LNCaP clone FGC (cell line): ENCODE measurements at places on chromosomes 16 and 17.

DNA sequence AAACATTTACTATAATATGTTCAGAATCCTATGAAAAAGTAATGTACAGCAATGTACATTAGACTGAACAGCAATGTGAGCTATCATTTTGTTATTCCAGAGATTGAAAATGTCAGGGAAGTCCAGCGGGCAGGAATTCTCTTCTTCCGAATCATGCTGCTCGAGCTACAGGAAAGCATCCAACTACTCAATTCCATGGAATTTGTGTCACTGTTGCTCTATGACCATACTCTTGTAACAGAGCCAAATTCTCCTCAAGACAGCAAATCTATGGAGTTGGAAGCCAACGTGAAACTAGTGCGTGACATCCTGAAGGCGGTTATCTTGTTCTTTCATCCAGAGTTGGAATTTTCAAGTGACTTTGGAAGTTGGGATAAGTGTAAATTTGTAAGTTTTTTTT, 24.8 kb upstream of the NSRP1 start:
- DNase-seq: no peak

DNA sequence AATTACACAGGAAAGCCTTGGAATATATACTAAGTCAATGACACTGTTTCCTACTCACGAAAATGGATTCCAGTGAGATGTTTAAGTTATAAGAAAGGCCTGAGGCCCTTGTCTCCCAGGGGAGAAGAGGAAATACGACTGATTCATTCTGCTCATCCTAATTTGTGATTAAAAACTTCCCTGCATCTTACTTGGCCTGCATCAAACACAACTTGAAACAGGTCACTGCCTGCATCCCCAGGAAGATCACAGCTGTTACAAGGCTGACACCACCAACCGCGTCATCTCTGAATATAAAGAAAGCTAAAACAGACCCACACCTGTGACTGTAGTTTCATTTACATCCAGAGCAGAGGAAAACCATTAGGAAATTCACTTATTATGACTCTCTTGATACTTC, 121.9 kb downstream of the DNAH3 start:
- no peak for DNase-seq

- no peak for DNase-seq
These were observed 24.0 kb downstream of the CDH13 start for GRCh38 chr16:82650804-82651203.

DNA sequence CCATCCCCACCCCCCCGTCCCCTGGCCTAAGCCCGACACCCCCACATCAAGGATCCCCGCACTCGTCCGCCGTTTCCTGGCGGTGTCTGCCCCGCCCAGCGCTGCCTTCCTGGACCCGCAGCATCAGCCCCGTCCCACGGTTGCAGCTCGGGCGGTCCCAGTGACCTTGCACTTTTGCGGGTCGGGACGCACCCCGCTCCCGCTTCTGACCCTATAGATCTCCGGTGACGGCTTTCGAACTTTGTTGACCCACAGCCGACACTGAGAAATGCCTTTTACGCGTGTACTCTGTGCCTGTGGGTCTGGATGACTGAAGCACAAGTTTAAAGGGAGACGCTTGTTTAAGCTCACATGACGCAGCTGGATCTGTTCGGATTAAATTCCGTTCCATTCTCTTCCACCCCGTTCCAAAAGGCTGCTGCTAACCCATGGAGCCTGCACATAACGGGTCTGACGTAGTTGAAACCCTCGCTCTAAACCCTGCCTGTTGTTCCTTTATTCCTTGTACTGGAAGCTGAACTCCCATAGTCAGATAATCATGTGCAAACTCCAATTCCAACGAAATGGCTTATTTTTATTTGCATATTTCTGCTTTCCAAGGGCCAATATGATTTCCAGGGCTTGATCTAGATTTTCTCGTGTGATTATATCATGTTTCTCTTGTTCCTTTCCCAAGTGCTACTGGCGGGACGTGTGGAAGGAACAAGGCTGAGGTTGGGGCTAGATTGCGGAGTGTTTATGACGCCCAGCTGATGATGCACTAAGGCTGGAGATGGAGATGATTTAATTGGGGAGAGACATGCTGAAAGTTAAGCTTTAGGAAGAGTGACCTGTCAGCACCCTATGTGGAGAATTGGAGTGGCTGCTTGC, 834 bp downstream of the FLYWCH1 start:
- no peak for DNase-seq

- no peak for DNase-seq
These were observed 6.2 kb downstream of the TAF1C start for GRCh38 chr16:84180519-84181140.

- DNase-seq: no peak
These were observed 35.6 kb downstream of the CLEC3A start for GRCh38 chr16:78057803-78058564.

GRCh38 chr17:82228842-82229697, at the start of gene SLC16A3:
Gene SLC16A3 (plus strand): TSS chr17:82229042. CDS start chr17:82236009, 6,967 bp downstream.
- no peak for DNase-seq

- DNase-seq: no peak
These were observed 19.9 kb downstream of the LGALS3BP start for GRCh38 chr17:78959803-78960202.

DNA sequence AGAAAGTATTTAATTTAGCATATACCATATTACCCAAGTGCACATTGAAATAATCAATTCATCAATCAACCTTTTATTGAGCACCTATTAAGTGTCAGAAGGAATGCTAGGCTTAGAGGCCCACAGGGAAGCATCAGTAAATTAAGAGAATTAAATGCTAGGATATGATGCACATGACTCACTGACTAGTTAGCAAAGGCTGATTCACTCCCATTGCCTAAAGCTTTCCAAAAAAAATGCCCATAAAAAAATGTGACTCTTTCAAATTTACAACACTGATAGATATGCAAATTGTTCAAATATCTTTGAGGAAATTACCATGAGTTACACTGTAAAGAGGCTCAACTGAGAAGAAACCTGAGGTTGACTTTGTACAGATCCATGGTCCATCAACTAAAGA, 883.3 kb downstream of the CDH11 start:
- DNase-seq: no peak

GRCh38 chr17:48647963-48648245, 21.7 kb upstream of the HOXB9 start:
- DNase-seq: no peak

- DNase-seq: no peak
These were observed 925.4 kb downstream of the CDH11 start for GRCh38 chr16:64196444-64196843.

- peak; percentile 35 for DNase-seq
These were observed 22.7 kb downstream of the GGA3 start for GRCh38 chr17:75238684-75239191.
